Kidney (tissue), 22 donors: ENCODE measurements at places on chromosomes 12 and 14. TPM values are rescaled to one million over a fixed set of nuclear protein-coding genes. Genes with fewer than 3 reads are reported as not detected.

DNA sequence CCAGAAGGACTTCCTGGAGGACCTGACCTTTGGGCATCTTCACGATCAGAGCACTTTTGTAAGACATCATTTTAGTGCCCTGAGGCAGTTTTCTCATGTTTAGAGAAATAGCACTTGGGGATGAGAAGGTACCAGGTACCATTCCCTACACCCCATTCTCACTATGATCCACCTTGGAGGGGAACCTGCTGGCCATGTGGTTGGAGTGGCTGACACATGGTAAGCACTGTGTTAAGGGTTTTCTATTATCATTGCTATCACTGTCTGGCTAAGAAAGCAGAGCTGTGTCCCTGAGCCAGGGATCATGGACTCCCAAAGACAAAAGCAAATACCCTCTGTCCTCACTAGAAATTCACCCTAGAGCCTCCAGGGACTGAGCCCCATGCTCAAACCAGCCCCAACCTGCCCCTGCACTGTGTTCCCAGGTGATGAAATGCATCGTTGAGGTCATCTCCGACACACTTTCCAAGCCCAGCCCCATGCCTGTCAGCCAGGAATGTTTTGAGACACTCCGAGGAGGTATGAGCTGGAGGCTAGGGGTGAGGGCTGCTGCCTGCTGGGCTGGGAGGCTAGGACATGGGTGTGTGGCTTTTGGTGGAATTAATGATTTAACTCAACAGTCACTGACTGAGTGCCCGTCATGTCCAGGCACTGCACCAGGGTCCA, 3.4 kb downstream of the CHGA start:
- DNase-seq = no peak

DNA sequence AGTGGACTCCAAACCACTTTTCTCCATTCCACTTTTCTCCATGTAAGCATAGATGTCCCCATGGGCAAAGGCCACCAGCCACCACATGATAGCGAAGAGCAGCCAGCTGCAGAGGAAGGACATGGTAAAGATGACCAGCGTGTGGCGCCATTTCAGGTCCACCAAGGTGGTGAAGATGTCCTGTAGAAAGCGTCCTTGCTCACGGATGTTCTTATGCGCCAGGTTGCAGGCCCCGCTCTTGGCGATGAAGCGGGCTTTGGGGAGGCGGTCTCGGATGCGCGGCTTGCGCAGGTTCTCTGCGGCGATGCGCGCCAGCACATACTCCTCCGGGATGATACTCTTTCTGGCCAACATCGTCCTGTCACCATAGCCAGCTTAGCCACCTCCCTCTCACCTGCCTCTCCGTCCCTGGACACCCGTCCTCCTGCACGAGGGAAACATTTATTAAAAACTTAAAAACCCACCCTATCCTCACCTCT, 1.2 kb downstream of the KCNJ8 start:
- DNase-seq = peak; percentile 78

GRCh38 chr14:93072659-93073357, 42.9 kb downstream of the ITPK1 start:
- DNase-seq = no peak

DNA sequence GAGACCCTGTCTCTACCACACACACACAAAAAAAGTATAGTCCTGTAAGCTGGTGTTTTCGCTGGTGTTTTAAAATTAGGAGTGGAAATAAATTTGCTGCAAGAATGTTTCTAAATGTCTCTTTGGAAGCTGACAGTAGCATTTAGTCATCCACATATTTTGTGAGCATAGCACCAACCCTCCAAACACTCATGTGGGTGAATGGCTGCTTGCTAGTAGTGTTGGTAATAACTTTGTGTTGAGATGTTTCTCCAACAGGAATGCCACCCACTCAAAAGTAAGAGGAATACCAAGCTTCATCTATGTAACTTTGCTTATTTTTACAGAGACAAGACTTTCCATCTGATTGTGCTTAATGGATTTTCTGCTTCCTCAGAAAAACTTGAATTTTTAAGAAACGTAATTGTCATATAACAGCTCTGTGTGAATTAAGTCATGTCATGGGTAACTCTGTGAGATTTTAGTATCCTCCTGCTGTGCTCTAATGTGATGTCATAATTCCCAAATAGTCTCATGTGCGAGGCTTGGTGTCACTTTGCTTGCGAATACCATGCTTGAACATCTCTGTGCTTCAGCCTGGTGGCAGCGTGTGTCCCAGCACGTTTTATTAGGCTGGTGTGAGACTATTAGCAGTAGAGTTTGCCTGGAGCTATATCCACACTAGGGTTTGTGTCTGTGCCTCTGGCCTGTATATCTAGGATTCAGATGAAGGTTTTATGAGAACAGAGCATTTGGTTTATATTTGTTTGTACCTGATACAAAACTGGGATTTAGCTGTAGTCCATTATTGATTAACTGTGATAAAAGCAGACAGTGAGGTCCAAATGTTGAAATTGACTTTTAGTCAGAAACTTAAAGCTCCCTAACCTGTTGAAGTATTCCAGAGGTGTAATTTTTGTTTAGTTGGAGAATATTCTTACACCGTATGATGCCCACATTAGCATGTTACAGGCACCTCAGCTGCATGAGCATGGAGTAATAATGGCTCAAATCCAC, 80.5 kb downstream of the FBXW8 start:
- no peak for DNase-seq

GRCh38 chr14:65731933-65732506, 319.5 kb downstream of the FUT8 start:
- DNase-seq = no peak

DNA sequence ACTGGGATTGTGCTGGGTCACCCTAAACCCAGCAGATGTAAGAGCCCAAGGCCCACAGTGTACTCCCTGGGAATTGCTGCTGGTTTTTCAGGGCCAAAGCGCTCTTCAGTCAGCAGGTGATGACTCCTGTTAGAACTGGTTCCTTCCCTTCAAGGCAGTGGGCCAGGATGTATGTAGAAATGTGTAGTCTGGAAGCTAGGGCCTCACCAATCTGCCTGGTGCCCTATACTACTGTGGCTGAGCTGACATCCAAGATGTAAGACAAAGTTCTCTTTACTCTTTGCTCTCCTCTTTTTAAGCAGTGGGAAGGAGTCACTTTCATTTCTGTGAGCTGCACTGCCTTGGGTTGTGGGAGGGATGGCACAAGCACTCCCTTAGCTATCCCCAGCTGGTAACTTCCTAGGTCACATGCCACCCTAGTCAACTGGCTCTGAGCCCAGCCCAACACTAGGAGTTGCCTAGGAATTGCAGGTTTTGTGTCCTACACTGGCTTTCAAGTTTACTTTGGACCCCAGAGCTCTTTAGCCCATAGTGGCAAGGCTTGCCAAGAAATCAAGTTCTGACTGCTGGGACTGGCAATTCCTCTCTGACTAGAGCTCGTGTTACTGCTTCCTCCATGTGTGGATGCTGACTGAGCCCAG, 249.2 kb downstream of the C12orf50 start:
- DNase-seq = no peak

DNA sequence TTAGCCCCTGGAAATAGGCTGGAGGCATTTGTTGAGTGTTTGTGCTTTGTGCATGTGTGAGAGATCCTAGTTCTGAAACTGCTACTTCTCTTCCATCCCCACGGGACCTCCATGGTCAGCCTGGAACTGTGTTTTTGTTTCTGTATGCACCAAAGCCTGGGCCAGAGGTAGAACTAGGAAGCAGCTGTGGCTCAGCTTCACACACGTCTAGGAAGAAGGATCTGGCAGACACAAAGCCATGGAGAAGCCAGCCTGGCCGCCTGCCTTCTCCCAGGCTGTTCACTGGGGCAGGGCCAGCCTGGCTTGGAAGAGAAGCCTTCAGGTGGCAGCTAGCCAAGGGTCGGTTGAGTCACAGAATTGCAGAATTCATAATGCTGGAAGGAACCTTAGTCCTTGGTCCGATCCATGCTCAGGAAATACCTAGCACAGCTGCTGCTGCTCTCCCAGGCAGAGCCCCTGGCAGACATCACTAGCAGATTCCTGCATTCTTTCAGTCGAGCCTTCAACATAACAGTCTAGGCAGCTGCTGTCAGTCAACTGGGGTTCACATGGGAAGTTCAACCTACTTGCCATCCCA, 27.0 kb downstream of the RIN3 start:
- DNase-seq = peak; percentile 70

Gene GARIN6
- total RNA-seq = not detected

GRCh38 chr14:88866305-88866704, 41.9 kb downstream of the TTC8 start:
- no peak for DNase-seq

DNA sequence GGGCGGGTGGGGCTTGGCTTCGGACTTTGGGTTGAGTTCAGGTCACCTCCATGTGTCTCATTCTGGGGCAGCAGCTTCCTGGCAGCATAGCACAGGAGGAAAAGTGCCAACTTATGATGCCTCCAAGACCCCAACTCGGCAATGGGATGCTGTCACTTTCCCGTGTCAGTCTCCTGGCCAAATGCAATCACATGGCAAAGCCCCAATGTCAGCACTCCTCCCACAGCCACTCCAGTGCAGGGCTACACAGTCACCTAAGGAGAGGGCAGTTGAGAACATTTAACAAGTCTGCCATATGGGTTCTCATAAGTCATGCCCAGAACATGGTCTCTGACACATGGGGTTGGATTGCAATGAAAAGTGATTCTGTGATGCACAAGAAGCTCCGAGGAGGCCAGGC, 26.7 kb downstream of the ELK3 start:
- no peak for DNase-seq

- no peak for DNase-seq
Observed at GRCh38 chr12:93634416-93634815, 42.8 kb upstream of the CRADD start.

DNA sequence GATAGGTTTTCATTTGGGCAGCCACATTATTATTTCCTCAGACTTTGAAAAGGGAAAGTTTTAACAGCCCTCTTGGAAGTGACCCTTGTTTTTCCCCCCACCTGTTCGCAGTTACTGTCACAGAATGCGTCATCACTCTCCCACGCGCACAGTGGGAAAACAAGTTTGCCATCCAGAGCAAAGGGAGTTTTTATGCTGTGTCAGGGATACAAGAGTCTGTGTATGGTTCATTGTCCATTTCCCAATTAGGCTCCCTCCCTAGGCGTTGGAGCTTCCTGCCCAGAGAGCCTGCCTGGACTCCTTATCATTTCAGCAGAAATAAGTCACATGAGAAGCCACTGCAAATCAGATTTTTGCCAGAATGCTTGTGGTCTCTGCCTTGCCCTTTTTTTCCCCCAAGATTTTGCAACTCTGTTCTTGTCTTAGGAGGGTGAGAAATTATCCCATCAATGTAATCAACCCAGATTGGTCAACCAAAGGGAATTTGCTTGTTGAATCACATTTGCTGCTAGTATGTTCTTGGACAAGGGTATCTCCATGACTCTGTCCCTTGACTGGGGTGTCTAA, 104.1 kb downstream of the IGF1 start:
- DNase-seq = no peak

GRCh38 chr12:401235-402028, at the start of gene CCDC77:
CCDC77 (plus strand) TSS chr12:401644; CDS start chr12:409384, 7,740 bp downstream.
- peak; percentile 95 for DNase-seq

GRCh38 chr12:76810671-76811419, 46.9 kb downstream of the ZDHHC17 start:
- no peak for DNase-seq

GRCh38 chr12:93402333-93403311, 24.9 kb downstream of the NUDT4 start:
- DNase-seq = no peak

Gene TCL1A
- 1.4 TPM for total RNA-seq

DNA sequence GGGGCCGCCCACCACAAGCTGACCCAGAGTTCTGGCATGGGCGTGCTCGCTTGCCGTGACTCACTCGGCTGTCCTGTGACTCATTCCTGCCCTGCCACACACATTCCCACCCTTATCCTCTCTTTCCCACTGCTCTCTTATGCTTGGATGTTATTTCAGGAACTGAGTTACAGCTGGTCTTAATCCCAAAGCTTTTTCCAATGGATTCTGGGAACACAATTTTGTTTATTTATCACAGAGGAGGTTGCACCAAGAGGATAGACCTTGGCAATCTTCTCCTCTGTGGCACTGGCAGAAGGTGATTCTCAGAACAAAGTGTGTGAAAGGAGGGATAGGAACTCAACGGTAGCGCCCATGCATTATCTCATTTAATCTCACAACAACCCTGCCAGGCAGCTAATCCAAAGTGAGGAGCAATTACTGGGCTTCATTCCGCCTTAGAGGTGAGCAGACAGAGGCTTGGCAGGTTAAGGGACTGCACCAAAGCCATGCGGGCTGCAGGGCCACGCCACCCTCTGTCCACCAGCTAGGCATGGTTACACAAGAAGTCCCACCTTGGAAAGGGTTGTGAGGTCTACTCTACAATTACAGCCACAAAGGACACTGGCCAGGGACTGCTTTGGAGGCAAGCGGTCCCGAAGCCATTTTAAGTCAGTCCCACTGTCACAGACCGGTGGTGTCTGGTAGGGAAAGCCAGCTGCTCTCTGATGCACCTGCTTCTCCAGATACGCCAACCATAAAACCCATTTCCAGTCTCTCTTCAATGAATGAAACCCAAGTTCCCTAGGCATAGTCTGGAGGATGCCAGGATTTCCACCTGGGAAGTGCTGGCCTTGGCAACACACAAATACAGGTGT, 32.9 kb downstream of the SYNE3 start:
- no peak for DNase-seq

Gene RNU4-1
- total RNA-seq = 3,016 TPM

Gene ACRBP
- 3.4 TPM for total RNA-seq

Gene RHEBL1
- 0.69 TPM for total RNA-seq

DNA sequence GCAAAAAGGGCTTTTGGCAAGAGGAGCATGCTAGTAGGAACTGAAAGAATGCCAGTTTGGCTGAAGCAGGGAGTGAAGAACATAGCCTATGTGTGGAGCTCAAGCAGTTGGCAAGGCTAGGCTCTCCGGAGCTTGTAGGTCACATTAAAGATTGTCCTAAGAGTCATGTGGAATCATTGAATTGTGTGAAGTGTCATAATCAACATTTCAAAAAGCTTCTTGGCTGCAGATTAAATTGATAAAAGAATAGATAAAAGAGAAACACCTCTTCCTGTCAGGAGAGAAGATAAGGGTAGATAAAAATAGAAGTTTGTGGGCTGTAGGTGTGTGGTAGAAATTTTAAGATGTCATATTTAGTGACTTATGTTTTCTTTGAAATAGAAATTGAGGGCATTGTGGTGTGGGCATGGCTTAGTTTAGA, 36.1 kb downstream of the CPSF6 start:
- DNase-seq = no peak

Gene MYRFL
- 0.82 TPM for total RNA-seq

DNA sequence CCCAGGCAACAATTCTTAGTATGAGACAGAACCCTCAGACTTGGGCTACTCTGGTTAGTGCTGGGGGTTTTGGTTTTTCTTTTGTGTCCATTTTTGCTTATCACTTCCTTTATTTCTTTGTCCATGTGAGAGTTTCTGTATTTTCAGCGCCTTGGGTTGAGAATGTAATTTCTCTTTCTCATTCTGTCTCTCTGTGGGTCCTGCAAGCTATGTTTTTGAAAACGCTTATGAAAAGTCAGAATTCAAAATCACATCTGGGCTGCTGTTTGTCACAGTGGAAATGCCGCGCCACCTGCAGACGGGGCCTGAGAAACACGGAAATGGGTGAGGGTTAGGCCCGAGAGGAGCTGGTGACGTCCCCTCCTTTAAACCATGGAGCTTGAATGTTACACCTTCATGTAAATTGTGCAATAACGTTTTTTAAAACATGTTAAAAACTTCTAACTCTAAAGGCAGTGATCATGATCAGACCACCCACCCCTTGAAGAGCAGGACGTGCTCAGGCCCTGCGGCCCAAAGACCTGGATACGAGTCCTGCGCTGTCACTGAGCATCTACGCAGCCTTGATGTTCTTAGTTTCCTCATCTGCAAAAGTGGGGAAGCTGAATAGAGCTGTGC, 26.1 kb downstream of the JDP2 start:
- no peak for DNase-seq

Gene CATSPERB
- total RNA-seq = 2.1 TPM

Gene MYF6
- not detected for total RNA-seq

- DNase-seq = no peak
Observed at GRCh38 chr12:69966839-69967238, 141.8 kb downstream of the MYRFL start.
